ENCODE measurements at places on chromosomes 12 and 14.
A peak's percentile ranks its signal among the peaks of the same experiment; 100 is the strongest.

DNA sequence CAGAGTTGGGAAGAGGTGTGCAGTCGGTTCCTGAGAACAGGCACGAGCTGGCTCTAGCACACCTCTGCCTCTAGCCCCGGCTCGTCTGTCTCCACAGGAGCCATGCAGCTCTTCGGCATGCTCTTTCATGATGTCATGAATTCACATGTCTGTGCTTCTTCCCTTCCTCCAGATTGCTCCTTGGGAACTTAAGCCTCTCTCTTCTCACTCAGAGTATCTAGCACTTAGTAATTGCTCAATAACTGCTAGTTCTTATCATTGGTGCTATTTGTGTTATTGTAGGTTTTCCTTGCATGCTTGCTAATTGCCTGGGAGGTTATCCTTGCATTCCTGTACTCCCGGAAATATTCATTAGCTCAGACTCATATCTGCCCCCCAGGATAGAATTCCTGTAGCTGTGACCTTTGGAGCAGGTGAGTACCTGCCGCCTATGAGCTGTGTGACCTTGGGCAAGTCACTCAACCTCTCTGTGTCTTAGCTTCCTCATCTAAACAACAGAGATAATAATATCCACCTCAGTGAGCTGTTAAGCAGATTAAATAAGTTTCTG lies 19.5 kb downstream of the FAM181A start:
- DNase-seq, result no peak

- DNase-seq, result no peak
These were observed 56.5 kb upstream of the JDP2 start for GRCh38 chr14:75371297-75371696.

- DNase-seq, result peak; percentile 56
These were observed 28.6 kb downstream of the PIGH start for GRCh38 chr14:67571275-67571990.

DNA sequence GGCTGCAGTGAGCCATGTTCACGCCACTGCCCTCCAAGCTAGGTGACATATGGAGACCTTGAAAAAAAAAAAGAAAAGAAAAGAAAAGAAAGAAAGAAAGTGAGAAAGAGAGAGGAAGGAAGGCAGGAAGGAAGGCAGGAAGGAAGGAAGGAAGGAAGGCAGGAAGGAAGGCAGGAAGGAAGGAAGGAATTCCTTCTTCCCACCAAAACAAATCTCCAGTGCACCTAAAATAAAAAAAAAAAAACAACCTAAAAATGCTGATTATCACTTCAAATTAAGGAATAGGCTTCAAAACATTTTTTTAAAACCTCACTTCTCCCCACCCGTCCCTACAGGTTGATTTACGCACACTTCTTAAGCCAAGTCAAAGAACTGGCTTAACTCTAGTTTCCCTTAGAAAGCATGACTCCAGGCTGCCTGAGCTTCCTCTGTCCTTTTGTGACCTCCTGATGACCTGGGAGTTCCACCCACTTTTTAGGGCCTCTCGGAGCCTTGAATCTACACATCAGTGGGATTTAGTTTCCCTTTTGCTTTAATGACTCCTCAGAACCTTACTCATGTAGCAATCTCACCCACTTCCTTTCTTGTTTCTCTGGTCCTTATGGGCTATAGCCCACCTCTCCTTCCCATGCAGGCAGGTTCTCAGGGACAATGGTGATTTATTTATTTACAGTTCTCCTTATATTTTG lies 18.6 kb downstream of the DUSP6 start:
- no peak for DNase-seq

DNA sequence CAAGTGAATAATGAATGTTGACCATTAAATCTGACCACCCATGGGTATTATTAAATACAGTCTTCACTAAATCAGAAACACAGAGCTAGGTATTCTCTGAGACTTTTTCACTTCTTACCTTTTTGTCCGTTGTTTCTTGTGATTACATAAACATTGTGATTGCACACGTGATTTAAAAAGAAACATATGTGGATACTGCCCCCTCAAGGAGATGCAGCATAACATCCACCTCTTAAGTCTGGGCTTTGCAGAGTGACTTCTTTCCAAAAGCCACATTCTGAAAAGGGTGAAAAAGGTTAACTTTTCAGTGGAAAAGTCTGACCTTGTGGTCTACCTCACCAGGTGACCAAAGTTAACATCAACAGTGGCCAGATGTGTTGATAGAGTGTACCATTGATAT lies 185.5 kb upstream of the FAR2 start:
- DNase-seq, result no peak

- DNase-seq, result no peak
These were observed 163.5 kb downstream of the CFAP54 start for GRCh38 chr12:96652870-96653269.

DNA sequence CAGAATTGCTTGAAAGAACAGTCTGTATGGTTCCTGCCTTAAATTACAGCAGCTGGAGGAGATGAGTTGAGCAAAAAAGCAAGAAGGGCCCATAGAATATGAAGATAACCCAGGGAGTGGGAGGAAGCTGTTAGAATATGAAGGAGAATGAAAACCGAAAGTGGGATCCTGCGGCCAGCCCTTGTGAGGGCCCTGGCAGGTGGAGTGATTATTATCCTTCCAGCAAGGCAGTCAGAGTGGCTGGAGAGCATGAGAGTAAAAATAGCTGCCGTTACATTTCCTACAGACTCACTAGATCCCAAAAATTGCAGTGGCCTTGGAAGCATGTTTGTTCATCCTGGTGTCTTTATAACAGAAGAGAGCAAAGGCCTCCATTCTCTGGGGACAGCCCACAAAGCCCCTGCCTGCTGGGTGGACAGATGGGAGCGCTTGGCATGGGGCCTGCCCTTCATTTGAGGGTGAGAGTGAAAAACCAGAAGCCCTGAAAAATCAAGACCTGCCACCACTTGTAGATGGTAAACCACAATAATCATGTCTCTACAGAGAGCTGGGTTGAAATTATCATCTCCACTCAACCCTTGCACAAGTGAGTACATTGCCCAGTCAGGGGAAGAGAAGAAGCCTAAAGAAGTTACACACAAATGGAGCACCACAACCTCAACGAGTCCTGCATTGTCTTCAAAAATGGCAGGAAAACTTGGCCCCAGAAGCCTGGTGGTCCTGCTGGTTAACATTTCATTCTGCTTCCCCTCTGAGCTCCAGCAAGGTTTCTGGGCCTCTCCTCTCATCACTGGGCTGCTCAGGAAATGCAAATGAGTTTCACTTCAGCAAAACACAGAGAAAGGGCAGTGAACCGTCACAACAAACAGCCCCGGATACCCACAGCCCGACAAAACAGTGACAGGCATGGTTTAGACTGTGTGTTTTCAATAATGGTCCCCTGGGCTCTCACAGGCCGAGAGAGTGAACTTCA lies 20.5 kb downstream of the ZDHHC22 start:
- DNase-seq, result no peak

DNA sequence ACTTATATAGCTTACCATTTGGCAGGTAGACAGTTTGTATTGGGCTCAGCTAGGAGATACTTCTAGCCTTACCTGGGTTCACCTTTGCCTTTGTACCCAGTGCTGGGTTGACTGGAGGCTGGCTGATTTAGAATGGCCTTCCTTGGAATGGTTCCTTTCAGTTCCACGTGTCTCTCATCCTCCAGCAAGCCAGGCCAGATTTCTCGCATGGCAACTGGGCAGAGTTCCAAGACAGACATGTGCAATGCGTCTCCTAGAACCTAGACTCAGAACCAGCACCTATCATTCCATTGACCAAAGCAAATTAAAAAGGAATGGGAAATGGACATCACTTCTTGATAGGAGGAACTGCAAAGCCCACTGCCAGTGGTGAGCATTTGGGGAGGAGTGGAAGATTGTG lies 79.1 kb upstream of the BDKRB2 start:
- DNase-seq, result no peak

GRCh38 chr14:58560208-58560607 lies 77.6 kb upstream of the DACT1 start:
- no peak for DNase-seq

GRCh38 chr14:60363275-60363674 lies 114.3 kb downstream of the PPM1A start:
- no peak for DNase-seq

GRCh38 chr12:3041558-3042164 lies 35.5 kb upstream of the TSPAN9 start:
- DNase-seq, result peak; percentile 58

GRCh38 chr12:57761391-57761998 lies 5.4 kb downstream of the CYP27B1 start:
- DNase-seq, result no peak

DNA sequence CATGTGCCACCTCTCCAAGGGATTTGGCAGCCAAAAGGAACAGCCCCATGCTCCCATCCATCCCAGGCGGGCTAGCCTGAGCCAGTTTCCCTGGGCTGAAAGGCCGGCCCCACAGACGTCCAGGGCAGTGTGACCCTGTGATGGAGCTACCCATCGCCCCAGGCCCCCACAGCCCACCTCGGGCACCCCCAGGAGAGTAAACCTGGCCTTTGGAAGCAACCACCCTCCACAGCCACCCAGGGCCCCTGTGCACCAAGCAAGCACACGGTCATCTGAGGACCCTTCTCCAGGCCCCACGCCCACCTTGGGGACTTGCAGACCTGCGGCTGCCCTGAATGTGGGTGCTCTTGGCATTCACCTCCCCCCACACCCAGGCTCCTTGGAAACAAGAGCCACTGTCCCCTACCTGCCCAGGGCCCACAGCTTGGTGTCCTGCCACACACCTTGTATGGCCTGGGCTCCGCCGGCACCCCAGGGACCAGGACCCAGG lies 8.4 kb downstream of the AHNAK2 start:
- DNase-seq, result no peak

GRCh38 chr12:52413202-52413601 lies 7.1 kb upstream of the KRT82 start:
- no peak for DNase-seq

GRCh38 chr14:71169861-71170260 lies 262.6 kb downstream of the PCNX1 start:
- DNase-seq, result no peak

- DNase-seq, result no peak
These were observed 17.7 kb upstream of the SERPINA4 start for GRCh38 chr14:94543449-94544124.

DNA sequence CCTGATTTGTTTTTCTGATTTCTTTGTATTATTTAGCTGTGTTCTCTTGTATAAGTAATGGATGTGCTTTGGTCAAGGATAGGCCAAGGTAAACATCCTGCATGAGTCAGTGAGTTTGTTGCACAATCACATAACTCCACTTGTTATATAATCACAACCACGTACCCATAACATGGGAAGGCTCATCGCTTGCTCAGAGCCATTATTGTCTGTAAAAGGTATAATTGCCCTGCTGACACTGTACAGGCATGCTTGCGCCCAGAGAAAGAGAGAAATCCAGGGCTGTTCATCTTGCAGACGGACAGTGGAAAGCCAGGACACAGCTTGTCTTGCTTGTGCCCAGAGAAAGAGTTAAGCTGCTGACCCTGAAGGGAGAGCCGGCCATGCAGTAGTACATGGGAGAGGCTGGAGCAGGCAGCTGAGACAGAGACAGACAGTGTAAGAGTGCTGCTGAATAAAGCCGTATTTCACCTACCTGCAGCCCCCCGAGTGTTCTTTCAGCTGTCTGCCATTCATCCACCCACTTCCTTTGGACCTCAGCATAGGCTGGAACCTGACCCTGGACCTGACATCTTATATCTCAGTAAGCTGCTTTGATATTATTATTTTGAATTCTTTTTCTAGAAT lies 174.7 kb upstream of the DAAM1 start:
- no peak for DNase-seq

DNA sequence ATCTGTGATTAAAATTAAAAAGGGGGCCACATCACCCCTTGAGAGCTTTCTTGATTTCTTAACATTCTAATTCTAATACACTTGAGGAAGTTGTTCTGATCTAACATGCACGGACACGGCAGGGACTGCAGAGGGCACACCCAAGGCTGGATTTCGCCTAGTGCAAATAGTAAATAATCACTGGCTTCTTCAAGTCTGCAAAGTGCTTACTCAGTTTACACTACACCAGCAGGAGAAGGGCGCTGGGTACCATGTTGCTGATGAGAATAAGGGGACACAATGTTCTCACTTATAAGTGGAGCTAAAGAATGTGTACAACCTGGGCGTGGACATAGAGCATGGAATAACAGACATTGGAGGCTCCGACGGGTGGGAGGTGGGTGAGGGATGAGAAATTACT lies 34.2 kb downstream of the TBX5 start:
- no peak for DNase-seq

GRCh38 chr12:54988402-54989054 lies 4.0 kb upstream of the TESPA1 start:
- peak; percentile 85 for DNase-seq

- DNase-seq, result no peak
These were observed 723.7 kb upstream of the TBX3 start for GRCh38 chr12:115407723-115408122.

DNA sequence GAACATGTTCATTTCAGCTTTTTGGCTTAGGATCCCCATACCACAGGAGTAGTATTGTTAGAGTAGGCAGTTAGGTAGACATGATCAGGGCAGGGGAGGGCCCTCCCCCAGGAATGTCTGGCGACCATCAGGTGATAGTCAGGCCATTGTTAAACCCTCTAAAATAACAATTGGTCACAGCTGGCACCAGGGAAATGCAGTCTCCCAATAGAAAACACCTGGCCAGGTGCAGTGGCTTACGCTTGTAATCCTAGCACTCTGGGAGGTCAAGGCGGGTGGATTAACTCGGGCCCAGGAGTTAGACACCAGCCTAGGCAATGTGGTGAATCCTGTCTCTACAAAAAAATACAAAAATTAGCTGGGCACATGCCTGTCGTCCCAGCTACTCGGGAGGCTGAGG lies 187.1 kb downstream of the MON2 start:
- no peak for DNase-seq

GRCh38 chr14:74045522-74045921 lies 26.4 kb downstream of the BBOF1 start:
- no peak for DNase-seq

All from left hindlimb (tissue), 1 donor.